ENCODE measurements at places on chromosomes 7 and 10.

GRCh38 chr10:21449288-21449966 is 76.1 kb downstream of the SKIDA1 start:
- no peak for DNase-seq

- DNase-seq = no peak
These were observed 115.3 kb upstream of the WDR11 start for GRCh38 chr10:120735773-120736371.

DNA sequence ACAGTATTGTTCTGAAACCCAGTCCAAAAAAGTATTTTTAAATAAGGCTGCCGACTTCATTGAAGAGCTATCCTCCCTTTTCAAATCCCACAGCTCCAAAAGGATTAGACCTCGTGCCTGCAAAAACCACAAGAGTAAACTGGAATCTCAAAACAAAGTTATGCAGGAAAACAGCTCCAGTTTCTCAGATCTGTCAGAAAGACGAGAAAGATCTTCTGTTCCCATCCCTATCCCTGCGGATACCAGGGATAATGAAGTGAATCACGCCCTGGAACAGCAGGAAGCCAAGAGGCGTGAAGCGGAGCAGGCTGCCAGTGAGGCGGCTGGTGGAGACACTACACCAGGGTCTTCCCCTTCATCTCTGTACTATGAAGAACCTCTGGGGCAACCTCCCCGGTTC is 12.6 kb downstream of the MYPN start:
- no peak for DNase-seq

DNA sequence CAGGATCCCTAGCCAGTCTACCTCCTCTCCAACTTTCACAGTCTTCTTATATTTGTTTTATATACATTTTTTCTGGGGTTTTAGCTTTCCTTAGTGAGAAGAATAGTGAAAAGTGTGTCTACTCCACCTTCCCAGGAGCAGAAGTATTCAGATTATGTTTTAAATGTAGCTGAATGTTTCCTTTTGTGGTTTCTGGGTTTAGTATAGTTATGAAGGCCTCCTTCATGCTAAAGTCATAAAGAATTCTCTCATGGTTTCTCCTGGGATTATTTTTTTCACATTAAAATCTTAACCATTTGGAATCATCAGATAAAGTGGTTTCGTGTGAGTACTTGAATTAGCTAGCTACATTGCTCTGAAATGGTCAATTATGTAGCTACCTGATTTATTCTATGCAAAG is 50.9 kb downstream of the ANKMY2 start:
- no peak for DNase-seq

DNA sequence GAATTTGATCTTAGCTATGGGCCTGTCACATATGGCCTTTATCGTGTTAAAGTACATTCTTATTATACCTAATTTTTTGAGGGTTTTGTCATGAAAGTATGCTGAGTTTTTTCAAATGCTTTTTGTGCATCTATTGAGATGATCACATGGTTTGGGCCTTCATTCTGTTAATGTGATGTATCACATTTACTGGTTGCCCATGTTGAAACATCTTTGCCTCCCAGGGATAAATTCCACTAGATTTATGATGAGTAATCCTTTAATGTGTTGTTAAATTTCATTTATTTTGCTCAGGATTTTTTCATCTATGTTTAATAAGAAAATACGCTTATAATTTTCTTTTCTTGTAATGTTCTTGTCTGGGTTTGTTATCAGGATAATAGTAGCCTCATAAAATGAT is 442.0 kb downstream of the MDFIC start:
- no peak for DNase-seq

- no peak for DNase-seq
These were observed 25.5 kb upstream of the CAPZA2 start for GRCh38 chr7:116836911-116837310.

DNA sequence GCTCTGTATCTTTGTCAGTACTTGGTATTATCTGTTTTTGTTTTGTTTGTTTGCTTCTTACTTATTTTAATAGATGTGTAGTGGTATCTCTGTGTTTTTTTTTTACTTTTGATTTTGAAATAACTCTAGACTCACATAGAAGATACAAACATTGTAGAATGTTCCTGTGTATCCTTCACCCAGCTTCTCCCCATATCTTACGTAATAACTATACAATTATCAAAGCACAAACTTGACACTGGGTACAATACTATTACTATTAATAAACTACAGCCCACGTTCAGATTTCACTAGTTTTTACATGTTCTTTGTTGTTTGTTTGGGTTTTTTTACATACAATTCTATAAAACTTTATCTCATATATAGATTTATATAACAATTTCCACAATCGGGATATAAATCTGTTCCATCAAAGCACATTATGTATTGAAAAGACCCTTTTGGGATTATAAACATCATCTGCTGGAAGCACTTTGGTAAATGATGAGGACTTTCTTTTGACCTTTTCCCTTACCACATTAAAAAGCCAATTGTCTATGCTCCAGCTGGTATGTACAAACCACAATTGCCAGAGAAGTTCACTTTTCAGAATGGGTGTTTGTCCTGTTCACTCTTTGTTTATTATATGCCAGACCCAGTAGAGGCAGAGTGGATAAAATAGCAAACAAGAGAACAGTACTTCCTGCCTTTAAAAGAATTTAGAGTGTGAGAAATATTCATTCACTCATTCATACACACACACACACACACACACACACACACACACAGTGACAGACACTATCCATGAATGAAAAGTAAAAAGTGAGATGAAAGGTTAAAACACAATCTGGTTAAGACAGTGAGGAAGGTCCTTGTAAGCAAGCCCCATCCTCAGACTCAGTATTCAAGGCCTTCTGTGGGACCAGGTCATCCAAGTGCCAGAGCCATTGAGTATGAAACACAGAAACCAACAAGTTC is 113.0 kb downstream of the SGMS1 start:
- no peak for DNase-seq

DNA sequence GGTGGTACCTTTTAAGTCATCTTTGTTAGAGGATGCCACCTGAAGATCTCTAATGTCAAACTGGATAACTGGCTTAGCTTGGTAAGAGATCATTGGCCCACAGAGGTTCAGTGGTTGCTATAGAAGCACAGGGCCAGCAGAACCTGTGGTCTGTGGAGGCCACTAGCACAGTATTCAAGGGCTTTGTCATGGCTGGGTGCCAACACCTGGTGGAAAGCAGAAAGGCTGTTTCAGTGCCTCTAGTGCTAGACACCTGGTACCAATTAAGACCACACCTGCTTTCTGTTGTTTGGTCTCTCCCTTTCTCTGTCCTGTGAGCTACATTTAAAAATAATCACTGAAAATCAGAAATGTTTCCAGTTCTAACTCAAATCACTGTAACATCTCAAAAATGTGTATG is 10.0 kb upstream of the PCGF5 start:
- no peak for DNase-seq

DNA sequence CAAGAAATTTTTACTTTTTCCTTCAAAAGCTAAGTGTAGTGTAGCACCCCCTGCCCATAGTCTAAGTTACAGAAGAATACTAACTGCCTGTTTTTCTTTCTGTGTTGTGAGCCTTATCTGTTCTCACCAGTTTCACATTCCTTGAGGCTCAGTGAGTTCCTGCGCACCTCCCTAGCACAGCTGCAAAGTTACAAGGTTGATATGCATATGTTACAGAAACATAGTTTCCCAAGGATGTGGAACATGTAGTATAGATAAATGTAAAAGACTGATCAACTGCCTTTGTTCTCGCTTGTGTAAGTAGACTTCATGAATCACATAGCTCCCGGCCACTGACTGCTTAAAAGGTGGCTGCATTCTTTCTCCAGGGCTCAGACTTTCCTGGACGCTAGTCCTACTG is 6.7 kb upstream of the ZNF33B start:
- DNase-seq = no peak

DNA sequence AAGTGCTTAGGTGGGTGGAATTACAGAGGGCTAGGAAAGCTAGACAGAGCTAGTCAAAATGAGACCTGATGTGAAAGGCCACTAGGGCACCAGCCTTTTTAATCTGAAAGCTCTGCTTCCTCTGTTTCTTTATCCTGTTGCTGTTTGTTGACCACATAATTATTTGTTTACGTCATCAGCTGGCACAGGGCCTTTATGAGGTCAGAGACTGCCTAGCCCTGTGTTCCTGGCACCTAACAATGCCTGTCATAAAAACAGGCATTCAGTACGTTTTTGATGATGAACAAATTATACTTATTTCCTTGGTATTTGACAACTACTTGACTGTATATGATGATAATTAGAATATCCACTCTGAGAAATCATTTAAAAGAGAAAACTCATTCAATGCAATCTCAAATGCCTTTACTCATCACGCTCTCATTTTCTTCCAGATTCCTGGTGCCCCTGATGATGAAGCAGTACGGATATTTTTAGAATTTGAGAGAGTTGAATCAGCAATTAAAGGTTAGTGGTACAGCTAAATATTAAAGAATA is 26.0 kb downstream of the RBM17 start:
- DNase-seq = no peak

DNA sequence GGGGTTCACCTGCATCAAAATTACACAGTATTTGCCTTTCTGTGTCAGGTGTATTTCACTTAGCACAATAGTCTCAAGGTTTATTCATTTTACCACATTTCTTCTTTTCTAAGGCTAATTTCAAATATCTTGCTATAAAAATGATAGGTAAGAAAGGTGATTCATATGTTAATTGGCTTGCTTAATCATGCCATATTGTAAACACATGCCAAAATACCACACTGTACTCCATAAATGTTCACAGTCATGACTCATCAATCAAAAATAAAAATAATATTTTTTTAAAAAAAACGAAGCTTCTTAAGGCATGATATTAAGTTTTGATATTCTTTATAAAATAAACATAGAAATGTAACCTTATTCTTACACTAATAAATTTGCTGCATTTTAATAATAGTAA is 947.1 kb downstream of the GRM8 start:
- DNase-seq = no peak

DNA sequence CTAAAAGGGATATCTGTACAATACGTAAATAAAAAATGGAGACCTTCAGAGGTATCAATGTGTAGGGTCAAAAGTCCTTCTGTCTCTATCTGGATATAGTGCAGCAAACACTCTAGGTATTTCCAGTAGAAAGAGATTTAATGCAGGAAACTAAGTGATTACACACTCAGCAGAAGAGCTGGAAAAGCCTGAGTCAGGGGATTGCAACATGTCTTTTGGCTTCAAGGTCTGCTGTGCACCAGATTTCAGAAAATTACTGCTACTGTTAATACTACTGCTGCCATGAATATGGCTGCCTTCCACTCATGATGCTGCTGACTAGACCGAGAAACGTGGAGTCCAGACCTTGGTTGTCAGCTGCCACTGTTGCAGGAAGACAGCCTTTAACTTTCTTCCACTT is 94.9 kb upstream of the DLX6 start:
- DNase-seq = no peak

- DNase-seq = no peak
These were observed 24.7 kb upstream of the MSMB start for GRCh38 chr10:46070749-46071148.

- no peak for DNase-seq
These were observed 31.7 kb downstream of the MAGI2 start for GRCh38 chr7:79421751-79422150.

DNA sequence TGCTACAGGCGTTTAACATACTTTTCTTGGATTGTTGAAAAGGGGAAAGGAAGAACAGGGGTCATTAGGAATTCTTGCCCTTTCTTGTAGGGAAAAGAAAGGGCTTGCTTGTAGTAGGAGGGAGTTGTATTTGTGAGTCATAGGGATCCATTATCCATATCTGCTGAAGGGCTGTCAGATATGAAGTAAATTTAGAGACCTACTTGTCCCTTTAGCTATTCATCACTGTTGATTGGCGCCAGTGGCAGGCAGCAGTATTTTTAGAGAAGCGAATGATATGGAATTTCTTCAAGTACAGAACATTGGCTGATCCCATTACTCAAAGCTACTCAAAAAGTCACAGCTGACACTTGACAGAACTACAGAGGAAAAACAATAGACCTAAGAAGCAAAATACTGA is 97.7 kb downstream of the CELF2 start:
- DNase-seq = no peak

- DNase-seq = no peak
These were observed 112.1 kb downstream of the LMBR1 start for GRCh38 chr7:156780724-156781455.

DNA sequence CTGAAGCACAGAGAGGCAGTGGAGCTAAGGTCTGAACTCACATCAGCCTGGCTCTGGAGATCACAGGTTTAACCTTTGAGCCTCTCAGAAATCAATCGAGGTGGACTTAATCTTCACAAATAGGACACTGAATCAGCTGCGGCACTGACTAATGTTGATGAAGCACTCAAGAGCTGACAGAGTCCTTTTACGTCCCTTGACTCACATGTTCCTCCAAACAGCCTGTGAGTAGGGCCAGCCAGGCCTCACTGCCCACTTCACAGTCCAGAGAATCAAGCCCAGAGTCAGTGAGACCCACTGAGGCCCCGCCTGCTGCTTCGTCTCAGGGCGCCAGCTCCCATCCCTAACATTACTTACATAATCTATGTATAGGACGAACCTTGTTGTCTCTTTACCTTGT is 63.1 kb downstream of the TNS3 start:
- DNase-seq = no peak

Measured in left forelimb (tissue), 1 donor.